ENCODE measurements at places on chromosomes 1 and 21.
A peak's percentile ranks its signal among the peaks of the same experiment; 100 is the strongest.

DNA sequence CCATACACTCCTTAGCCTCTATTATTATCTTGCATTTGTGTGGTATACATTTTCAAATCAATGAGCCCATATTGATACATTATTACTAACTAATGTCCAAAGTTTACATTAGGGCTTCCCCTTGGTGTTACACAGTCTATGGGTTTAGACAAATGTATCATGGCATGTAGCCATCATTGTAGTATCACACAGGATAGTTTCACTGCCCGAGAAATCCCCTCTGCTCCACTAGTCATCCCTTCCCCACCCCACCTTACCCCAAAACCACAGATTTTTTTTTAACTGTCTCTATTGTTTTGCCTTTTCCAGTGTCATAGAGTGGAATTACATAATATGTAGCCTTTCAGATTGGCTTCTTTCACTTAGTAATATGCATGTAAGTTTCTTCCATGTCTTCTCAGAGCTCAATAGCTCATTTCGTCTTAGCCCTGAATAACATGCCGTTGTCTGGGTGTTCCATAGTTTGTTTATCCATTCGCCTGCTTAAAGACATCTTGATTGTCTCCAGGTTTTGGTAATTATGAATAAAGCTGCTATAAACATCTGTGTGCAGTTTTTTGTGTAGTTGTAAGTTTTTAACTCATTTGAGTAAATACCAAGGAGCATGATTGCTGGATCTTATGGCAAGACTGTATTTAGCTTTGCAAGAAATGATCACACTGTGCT is 86.4 kb upstream of the LYST start:
- DNase-seq = no peak

- DNase-seq = no peak
Observed at GRCh38 chr21:18178509-18178908, 66.1 kb upstream of the CHODL start.

- no peak for DNase-seq
Observed at GRCh38 chr1:201769966-201770365, 59.0 kb upstream of the IPO9 start.

- no peak for DNase-seq
Observed at GRCh38 chr1:64194168-64195080, 9.0 kb upstream of the UBE2U start.

DNA sequence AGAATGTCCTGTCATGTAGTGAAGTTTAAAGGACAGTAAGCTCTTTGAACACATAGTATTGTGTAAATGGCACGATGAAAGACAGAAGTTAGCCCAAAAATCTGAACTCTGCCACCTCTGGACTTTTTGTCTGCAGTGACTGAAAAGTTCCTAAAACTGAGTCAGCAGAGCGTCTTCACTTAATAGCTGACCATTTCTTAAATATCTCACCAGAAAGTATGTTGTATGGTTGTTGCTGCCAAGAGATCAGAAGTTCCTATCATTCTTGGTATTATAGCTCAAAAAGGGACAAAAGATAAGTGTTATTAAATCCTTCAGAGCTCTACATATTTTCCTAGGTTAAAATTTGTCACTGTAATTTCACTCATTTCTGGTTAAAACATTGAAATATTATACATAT is 1003.0 kb downstream of the TTLL7 start:
- no peak for DNase-seq

DNA sequence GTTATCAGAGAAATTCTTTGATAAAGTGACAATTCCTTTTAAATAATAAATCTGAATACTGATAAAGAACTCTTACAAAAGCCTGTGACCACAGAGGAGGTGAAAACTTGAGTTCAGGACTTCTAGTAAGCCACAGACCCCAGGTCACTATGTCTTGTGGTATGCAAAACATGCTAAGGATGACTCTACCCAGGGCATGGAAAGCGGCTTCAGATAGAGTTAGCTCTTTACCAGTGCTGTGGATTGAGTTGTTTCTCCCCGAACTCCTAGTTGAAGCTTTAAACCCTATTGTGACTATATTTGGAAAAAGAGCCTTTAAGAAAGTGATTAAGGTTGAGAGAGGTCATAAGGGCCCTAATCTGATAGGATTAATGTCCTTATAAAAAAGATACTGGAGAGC is 42.3 kb downstream of the HLX start:
- no peak for DNase-seq

- no peak for DNase-seq
Observed at GRCh38 chr1:51907079-51907702, 28.7 kb upstream of the NRDC start.

DNA sequence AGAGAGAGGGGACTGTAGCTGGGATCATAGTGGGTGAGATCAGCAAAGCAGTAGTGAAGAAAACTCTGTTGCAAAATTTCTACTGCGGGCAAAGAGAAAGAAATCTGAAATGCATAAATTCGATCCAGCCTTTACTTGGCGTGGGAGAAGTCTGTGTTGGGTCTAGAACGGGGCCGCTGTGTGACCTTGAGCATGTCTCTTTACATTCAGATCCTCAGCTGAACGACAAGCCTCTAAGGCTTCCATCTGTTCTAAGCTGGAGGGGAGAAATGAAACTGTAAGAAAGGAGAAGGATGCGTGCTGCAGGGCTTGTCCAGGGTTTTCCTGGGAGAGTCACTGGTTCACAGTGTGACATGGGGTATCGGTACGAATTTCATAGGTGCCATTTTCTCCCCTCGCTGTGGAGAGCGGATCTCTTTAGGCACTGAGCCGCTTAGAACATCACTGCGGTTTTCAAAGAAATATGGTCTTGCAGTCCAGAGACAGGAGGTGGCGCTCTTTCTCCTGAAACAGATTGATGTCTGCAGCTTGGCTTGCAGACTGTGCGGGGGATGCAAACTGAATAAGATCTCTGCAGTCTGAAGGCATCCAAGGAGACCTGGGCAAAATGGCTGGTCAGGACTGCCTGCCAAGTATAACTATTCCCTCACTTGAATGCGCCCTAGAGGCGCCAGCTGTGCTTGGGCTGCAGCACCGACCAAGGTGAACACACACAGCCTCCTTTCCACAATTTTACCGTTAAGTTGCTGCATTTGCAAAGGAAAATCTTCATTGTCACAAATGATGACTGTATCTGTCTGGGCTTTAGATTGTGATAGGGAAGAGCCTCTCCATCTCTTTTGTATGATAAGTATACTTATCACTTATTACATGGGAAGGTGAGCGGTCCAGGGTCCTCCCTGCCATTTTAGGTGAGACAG is 104.1 kb downstream of the XCL2 start:
- DNase-seq = peak; percentile 75

Measured in ACHN (cell line).